ENCODE measurements at places on chromosomes 4 and X.

DNA sequence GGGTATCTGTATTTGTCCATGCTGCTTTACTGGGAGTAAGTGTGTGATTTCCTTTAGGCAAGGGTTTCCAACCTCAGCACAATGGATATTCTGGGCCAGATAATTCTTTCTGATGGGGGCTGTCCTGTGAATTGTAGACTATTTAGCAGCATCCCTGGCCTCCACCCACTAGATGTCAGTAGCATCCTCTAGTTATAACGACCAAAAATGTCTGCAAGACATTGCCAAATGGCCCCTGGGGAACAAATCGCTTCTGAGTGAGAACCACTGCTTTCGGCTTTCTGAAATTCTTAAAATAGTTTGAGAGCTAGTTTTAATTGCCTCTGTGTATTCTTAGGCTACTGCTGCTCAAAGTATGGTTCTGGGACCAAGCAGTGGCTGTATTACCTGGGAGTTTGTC is 81.2 kb upstream of the GPM6B start:
- no peak for DNase-seq

DNA sequence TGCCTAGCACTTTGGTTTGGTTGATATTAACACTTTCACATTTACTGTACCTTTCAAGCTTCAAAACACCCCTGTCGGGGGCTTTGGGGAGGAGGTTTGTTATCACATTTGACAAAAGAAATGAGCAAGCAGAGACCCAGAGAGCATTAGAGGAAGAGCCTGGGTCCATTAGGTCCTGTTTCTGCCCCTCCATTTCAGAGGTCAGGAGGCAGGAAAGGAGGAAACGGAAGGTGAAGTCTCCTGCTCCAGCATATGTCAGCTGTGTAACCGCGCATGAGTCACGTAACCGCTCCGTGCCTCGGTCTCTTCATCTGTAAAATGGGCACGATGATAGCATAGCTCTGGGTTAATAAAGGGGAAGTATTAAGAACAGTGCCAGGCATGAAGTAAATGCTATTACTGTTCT is 201.9 kb upstream of the BCOR start:
- no peak for DNase-seq

- DNase-seq = no peak
Measured at GRCh38 chrX:19569121-19569805, 54.0 kb upstream of the MAP3K15 start.

GRCh38 chr4:133997436-133997835 is 204.2 kb downstream of the PABPC4L start:
- no peak for DNase-seq

- no peak for DNase-seq
Measured at GRCh38 chrX:107204068-107204605, 2.1 kb downstream of the NUP62CL start.

DNA sequence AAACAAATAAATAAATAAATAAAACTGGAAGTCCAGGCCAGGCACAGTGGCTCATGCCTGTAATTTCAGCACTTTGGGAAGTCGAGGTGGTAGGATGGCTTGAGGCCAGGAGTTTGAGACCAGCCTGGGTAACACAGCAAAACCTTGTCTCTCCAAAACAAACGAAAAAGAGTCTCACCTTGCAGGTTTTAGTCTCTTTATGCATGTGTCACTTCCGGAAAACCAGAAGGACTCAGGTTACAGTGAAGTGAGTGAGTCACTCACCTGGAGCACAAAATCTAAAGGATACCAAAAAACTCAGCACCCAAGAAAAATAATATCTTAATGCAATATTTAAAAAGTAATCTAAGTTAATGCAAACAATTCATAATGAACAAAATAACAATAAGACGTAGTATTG is 20.1 kb upstream of the SLC34A2 start:
- no peak for DNase-seq

- no peak for DNase-seq
Measured at GRCh38 chrX:37383313-37383712, 34.1 kb downstream of the PRRG1 start.

GRCh38 chrX:44747317-44747716 is 96.5 kb upstream of the DUSP21 start:
- DNase-seq = no peak

DNA sequence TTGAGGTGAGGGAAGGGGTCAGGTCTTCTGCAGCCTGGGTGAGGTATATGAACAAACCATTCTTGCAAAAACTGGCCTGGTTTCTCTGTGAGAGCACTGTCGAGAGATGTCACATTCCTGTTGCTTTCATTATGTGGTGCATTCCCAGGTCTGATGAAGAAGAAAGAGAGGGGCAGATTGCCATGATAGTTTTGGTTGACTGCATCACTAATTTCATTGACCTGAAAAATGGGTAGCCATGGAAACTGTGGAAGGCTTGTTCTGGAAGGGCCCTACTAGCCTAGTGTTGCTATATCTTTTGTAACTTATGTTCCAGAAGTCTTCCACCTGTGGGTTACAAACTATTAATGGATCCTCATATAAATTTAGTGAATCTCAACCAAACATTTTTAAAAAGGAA is 32.9 kb upstream of the CYBB start:
- DNase-seq = no peak

GRCh38 chr4:121665371-121665770 is 31.4 kb downstream of the ANXA5 start:
- DNase-seq = no peak
